GM23248 (cell line): ENCODE measurements at places on chromosomes 1 and 21. TPM values are rescaled to one million over a fixed set of nuclear protein-coding genes. Genes with fewer than 3 reads are reported as not detected.

- DNase-seq, result peak; percentile 22
These were observed 12.3 kb downstream of the NES start for GRCh38 chr1:156664767-156665411.

DNA sequence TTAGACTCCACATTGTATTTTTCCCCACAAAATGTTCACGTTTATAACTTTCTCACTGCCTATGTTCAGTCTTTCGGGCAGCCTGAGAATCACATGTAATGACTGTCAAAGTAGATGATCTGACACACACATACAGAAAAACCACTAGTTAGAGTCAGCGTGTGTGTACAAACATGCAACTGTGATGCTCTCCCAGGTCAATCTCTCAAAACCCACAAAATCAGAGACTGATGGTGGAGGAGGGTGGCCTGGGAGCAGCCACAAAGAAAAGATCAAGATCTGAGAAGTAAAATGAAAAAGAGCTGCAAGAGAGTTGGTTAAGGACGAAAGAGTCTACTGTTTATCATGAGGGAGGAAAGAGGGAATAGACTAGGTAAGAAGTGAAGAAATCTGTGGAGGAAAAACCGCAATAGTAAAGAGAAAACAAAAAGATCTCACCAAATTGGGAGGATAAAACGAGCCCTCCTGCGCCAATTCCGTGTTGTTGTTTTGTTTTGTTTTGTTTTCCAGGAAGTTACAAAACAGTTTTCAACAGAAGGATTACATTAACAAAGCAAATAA is 2.3 kb downstream of the EGLN1 start:
- DNase-seq, result peak; percentile 46

DNA sequence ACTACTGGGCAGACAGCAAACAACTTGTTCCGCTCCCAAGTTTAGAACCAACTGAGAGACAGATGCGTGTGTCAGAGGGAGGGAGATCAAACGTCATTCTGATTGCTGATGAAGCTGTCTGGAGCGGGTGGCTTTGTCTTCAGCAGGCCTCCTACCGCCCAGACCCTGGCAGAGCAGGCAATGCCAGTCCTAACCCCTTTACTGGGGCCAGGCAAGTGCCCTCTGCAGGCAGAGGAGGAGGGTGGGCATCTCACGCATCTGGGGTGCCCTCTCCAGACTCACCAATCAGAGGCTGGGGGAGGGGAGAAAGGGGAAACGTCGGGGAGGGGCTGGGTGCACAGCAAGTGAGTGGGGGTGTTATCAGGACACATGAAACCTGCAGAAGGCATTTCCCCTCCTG is 126.6 kb downstream of the ACTL8 start:
- DNase-seq, result peak; percentile 32

GRCh38 chr1:65467536-65467935 is 47.1 kb downstream of the LEPR start:
- peak; percentile 24 for DNase-seq

DNA sequence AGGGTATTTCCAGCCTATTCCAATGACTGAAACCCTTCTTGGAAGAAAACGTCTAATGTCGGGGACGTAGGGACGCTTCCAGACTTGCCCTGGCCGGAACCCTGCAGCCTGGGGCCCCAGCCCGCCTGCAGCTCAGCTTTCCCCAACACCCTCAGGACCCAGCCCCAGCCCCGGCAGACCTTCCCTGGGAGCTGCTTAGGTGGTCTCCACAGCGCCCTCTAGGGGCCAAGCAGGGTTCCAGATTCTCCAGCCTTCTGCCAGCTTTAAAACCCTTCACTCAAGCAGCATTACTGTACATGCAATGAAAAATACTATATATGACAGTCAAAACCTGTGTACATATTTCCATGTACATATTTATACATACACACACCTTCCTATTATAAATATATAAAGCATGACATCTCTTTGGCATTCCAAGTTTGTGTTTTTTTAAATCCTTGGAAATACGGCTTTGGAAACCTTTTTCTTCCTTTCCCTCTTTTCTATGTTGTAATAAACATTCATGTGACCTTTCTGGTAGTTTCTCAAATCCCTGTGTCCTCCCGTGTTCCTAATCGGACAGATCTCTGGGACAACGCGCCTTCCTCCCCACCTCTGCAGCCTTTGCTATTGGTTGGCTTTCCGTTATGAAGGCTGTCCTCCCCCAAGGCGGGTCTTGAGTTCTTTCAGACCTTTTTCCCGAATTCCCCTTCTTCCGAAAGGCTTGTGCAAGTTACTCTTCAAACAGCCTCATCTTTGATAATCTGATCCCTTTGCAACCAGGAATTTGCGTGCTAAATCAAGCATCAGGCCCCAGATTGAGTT is 60.3 kb downstream of the STUM start:
- peak; percentile 66 for DNase-seq

DNA sequence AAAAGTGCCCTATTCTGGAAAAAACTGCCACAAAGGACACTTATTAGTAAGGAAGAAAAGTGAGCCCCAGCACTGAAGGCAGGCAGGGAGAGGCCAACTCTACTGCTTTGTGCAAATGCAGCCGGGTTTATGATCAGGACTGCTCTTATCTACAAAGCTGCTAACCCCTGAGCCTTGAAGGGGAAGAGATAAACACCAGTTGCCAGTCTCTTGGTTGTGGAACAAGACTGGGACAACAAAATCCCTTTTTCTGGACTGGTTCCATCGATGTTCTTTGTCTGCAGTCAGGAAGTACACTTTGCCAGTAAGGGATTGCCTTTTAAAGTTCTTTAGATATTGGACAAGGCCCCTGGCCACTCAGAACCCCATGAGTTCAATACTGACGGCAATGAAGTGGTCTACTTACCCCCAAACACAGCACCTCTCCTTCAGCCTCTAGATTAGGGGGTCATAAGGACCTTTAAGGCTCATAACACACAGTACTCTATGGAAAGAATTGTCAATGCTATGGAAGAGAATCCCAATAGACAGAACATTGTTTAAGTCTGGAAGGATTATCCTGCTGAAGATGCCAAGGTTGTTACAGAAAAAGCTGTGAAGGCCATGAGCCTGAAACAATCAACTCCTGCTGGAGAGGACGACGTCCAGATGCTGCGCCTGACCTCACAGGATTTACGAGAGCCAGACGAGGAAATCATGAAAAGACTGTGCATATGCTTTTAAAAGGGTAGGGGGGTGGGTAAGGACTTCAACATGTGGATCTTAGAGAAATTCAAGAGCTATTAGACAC is 43.6 kb downstream of the GNB1 start:
- no peak for DNase-seq

MYOG gene
- not detected in 2 replicates for total RNA-seq

DNA sequence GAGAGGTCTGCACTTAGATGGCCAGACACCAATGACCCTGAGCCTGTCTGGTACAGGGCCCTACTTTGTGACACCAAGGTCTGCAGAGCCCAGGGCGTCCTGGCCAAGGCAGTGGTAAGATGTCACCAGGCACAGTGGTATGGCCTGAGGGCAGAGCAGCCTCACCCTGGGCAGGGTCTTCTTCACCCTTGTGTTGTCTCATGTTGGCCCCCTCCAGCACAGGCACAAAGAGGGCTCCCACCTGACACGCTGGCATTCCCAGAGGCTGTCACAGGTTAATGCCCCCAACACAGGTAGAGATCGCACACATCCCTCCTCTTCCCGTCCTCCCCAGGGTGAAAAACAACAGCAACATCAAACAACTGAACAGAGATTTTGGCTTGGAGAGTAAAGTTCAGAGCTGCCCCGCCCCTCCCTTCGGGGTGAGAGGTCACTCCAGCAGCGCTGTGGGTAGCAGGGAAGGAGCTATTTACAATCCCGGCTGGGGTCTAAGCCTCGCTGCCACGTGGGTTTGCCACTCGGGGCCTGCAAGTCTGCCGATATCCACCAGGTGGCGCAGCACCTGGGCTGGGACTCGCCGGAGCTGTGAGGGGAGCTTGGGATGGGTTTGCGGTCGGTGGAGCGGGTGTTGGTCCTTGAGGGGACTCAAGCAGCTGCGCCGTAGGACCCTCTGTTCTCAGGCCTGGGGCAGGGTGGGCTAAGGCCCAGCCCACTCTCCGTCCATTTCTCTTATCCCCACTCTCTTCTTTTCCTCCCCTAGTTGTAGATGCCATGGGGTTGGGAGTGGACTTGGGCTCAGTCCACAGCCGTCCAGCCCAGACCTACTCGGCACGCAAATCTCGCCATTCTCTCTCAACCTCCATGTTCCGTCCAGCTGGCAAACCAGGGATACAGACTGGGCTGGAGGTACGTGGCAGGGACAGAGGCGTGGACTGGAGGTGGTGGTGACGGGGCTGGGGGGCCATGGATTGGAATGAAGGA is 12.7 kb downstream of the EFNA3 start:
- peak; percentile 73 for DNase-seq

GRCh38 chr1:6282577-6283270 is 21.8 kb upstream of the GPR153 start:
- DNase-seq, result no peak

PEF1 gene
- total RNA-seq, result 97.5 and 131 TPM in 2 replicates
